ENCODE measurements at places on chromosomes 7 and 10.

- DNase-seq, result no peak
These were observed 26.0 kb upstream of the JMJD1C start for GRCh38 chr10:63491588-63492316.

- no peak for DNase-seq
These were observed 4.9 kb upstream of the FAM53B start for GRCh38 chr10:124748953-124749645.

DNA sequence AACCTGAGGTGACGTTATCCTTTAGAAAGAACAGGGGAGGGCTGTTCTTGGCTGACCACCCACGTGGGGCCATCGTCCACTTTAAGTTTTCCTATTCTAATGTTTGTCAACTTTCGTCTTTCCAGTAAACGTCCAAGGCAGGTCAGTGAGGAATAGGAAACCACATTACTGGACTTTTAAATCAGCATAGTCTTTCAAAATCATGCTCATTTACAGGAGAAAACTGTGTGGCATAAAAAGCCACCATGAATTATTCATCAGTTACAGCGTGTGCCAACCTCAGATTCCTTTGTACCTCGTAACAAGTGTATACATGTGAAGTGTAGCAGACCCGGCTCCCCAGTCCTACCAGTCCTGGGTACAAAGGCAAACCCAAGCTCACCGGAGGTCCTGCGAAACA is 25.1 kb upstream of the ABLIM1 start:
- no peak for DNase-seq

GRCh38 chr10:116278846-116279245 is 5.8 kb upstream of the GFRA1 start:
- no peak for DNase-seq

DNA sequence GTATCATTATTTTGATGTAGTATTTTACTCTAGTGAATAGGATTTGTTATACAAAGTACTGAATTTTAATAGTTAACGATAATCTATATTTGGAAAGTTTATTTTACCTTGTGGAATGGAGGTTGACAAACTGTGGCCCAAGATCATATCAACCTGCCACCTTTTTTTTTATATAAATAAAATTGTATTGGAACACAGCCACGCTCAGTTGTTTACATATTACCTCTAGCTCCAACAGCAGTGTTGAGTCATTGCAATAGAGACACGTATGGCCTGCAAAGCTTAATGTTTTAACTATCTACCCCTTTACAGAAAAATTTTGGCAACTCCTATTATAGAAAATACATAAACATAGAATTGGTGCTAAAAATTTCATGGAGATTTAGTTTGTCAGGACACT is 239.3 kb downstream of the THSD7A start:
- DNase-seq, result no peak

DNA sequence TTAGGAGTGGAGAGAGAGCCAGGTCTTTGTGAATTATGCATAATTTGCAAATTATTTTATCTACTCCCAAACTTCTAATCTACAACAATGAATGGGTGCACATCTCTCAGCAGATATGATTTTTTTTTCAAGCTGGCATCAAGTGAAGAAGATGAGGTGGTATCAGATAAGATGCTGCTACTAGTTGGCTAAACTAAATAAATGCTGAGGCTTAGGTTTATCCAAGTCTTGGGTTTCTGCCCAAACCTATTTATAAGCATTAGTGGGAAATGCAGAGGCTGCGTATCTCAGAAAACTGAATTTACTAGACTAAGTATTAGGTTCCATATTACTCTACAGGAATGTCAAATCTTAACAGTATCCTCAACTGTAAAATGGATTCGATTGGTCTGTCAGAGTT is 703.0 kb upstream of the CELF2 start:
- no peak for DNase-seq

Data from H1 (cell line).